ENCODE measurements at places on chromosomes 11 and 22.

- DNase-seq: no peak
Measured at GRCh38 chr11:129146191-129146590, 45.9 kb downstream of the ARHGAP32 start.

GRCh38 chr11:76376746-76377558 is 4.0 kb downstream of the THAP12 start:
- DNase-seq: no peak

DNA sequence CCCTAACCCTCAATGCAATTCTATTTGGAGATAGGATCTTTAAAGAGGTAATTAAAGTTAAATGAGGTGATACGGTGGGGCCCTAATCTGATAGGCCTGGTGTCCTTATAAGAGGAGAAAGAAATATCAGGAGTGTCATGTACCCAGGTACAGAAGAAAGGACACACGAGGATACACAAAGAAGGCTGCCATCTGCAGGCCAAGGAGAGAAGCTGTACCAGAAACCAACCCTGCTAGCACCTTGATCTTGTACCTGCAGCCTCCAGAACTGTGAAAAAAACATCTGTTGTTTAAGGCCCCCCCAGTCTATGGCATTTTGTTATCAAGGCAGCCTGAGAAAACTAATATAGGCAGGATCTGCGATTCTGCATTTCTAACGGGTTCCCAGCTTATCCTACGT is 44.2 kb downstream of the FBXO7 start:
- no peak for DNase-seq

GRCh38 chr22:43455846-43456245 is 44.0 kb downstream of the MPPED1 start:
- no peak for DNase-seq

DNA sequence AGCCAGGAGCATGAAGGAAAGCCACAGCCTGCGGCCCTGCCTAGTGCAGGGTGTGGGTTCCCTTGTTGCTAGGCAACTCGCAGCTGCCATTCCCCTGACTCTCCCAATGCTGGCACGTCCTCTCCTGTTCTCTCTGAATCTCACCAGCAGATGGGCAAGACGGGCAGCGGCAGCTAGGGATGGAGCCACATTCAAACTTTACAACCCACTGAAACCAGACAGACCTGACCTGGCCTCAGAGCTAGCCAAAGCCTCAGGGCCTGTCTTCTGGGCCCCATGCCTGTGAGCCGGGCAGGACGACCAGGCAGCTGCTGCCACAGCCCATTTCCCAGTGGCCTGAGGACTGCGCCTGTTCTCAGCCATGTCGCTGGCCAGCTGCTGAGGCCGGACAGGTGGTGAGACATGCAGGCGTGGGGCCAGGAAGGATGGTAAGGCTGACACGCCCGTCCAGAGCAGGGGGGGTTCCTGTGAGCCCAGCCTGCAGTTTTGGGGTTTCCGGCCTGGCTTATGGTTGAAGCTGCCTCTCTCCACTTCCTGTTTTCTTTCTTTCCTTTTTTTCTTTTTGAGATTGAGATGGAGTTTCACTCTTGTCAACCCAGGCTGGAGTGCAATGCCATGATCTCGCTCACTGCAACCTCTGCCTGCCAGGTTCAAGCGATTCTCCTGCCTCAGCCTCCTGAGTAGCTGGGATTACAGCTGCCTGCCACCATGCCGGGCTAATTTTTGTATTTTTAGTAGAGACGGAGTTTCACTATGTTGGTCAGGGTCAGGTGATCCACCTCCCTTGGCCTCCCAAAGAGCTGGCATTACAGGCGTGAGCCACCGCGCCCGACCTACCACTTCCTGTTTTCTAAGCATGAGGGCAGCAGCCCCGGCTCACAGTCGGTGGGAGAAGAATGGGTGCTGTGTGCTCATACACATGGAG is 4.1 kb downstream of the SUN2 start:
- no peak for DNase-seq

GRCh38 chr11:59730896-59731565 is 17.4 kb upstream of the OR10V1 start:
- no peak for DNase-seq

DNA sequence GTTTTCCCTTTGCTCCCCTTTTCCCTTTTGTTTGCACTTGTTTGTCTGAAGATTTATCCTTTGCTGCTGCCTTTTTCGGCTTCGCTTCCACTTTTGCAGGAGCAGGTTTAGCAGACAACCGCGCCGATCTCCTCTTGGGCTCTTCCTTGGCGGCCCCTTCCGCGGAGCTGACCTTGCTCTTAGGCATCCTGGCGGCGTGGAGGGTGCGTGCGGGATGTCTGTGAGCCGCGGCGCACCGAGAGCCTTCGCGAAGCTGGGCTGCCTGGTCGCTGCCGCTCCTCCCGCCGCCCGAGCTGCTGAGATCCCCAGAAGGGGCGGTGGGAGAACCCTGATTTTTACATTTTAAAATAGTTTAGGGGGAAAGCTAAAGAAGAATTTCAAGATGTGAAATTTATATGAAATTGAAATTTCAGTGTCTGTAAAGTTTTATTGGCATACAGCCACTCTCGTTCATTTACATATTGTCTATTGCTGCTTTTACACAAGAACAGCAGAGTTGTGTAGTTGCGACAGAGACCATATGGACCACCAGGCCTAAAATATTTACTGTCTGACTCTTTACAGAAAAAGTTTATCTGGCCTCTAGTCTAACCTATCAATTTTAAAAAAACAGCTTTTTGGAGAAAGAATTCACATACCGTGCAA is 105.2 kb upstream of the RRM1 start:
- no peak for DNase-seq

DNA sequence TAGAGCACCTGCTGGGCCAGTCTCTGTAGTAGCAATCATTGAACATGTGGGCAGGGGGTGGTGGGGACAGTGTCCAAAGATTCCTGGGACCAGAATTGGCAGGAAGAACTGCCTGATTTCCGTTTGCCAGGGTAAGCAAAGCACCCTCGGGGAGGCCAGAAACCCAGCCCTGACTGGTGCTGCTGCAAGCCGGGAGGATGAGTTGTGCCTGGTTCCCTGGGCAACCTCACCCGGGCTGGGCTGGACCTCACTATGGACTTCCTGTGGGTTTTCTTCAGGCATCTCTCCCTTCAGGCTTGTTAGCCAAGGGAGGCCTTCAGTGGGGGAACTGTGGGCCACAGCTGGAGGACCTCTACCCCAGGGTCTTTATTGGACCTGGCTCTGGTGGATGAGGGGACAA is 8.0 kb upstream of the POU2F3 start:
- no peak for DNase-seq

DNA sequence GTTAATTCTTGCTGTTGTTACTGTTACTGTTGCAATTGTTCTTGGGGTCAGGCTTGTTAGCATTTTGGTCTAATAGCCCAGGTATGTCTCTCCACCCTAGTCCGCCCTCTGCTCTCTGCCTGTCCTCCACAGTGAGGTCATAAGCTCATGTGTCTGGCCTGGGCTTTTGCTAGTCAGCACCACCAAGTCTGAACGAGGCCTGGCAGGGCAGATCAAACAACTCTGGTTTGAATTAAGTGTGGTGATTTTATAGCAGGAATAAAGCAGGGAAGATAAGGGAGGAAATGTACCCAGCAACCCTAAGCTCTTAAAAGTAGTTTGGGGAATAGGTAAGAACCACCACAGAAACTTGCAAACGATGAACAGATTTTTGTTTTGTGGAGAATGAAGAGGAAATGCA is 98.7 kb downstream of the ABTB2 start:
- no peak for DNase-seq

- no peak for DNase-seq
Measured at GRCh38 chr11:109062445-109062844, 359.5 kb upstream of the C11orf87 start.

DNA sequence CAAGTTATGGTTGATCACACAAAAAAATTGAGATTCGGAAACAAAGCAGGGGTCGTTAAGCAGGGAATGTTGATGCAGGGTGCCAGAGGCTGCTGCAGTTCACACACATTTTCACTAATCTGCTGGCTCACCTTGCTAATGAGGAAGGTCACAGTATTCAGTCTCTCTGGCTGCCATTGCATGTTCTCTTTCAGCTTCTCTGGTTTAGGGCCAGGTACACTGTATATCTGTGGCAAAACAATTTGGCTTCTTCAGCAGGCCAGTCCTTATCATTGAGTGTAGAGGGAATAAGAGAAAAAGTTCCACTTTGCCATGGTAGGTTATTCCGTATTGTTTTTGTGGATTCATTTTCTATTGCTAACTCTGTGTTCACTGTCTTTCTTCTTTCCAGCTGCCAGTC is 283.7 kb upstream of the ANO3 start:
- no peak for DNase-seq

DNA sequence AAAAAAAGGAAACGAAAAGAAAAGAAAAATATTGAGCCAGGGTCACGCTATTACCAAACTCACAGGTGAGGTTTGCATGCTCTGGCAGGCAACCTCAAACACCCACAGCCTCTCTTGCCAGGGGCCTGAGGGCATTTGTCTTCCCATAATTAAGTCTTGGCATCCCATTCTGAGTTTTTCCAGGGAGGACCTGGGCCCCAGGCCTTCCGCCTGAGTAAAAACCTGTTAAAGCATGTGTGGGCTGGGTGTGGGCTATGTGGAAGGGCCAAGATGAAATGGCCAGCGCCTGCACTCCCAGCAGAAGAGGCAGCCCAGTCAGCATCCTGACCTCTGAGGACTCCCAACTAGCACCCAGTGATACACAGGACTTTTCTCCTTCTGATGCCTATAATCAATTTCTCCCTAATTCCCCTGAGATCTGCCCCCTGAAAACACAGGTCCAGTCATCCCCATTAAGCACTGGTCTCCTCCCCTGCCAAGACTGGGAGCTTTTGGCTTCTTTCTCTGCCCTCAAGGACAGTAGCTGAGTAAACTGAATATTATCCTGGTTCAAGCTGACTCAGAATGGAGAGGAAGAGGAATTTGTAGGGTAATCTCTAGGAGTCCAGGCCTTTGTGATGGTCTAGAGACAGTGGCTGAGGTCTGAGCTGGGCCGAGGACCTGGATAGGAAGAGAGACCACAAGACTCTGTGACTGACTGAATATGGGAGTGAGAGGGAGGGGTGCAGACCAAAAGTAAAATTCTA is 35.6 kb upstream of the ACER3 start:
- DNase-seq: no peak

DNA sequence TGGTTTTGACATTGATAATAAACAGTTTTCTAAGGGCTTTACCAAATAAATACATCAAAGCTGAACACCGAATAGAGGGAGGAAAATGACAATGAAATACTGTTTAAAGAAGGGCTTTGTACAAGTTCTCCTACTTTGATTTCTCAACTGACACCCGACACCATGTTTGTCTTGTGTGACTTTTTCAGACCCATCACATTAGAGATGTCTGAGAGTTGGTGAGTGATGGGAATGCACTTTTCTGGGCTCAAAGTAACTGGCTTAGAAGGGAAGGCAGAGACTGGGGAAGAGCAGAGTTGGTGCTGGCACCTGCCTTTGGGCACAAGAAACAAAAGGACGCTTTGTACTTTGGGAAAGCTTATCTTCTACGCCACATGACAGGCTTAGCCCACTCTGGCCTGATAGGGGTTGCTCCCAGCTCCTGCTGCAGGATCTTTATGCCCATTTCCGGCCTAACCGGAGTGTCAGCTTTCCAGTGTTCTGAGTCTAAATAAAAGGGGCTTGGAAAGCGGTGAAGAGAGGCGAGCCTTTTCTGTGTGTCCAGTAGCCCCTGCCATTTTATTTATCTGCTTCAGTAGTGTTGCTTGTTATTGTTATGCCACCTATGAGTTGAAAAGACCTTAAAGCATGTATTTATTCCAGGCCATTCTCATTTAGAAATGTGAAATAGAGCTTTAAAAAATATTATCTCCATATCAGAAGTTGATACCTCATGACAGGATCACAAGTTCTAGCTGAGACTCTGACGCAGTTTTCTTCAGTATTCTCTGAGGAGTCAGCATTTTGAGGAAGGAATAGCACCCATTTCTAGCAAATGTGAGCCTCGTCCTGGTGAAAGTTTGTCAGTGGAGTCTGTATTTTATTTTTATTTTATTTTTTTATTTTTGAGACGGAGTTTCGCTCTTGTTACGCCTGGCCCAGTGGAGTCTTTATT is 24.2 kb downstream of the KREMEN1 start:
- no peak for DNase-seq

DNA sequence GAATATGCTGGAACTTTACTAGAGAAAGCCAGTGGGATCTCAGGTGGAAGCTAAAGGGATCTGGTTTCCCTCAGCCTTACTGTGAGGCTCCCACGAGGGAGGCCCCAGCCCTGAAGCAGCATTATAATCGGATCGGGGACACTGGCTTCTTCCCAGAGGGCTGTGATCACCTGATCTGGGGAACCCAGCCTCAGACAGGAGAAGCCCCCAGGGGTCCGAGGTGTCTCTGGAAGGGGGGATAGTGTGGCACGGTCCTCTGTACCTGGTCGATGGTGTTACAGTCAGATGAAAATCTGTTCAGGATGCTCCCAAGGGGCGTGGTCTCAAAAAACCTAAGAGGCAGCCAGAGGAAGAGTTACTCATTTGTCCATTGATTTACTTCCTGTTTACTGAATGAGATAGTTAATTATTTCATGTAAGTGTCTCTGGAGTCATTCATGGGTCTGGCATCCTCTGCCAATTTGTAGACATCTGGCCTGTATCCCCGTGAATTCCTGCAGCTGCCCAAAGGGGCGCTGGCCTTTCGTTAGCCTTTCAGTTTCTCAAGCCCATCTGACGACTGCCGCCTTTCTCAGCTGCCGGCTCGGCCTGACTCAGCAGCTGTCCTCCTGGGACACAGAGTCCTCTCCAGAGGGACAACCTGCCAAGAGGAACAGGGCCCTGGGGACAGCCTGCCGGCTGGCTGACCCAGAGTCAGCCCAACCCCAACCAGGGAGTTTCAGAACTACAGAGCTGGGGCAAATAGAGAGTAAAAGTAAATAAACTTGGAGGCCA is 17.0 kb upstream of the KCNJ11 start:
- DNase-seq: no peak

- no peak for DNase-seq
Measured at GRCh38 chr11:120652705-120653335, 141.3 kb downstream of the GRIK4 start.

GRCh38 chr11:10398525-10398924 is 56.5 kb upstream of the AMPD3 start:
- no peak for DNase-seq

- DNase-seq: no peak
Measured at GRCh38 chr11:67056267-67057204, at the start of gene RHOD. RHOD (plus strand) TSS chr11:67056847; CDS start chr11:67056903, 56 bp downstream.

GRCh38 chr11:95345651-95346050 is 114.6 kb upstream of the SESN3 start:
- DNase-seq: no peak

- no peak for DNase-seq
Measured at GRCh38 chr11:119099711-119100110, 1.9 kb downstream of the DPAGT1 start.

GRCh38 chr11:88626216-88626615 is 288.7 kb upstream of the CTSC start:
- DNase-seq: no peak

GRCh38 chr11:64876835-64877341 is 1.5 kb downstream of the EHD1 start:
- no peak for DNase-seq

- DNase-seq: no peak
Measured at GRCh38 chr11:76216536-76217325, 10.4 kb upstream of the WNT11 start.

DNA sequence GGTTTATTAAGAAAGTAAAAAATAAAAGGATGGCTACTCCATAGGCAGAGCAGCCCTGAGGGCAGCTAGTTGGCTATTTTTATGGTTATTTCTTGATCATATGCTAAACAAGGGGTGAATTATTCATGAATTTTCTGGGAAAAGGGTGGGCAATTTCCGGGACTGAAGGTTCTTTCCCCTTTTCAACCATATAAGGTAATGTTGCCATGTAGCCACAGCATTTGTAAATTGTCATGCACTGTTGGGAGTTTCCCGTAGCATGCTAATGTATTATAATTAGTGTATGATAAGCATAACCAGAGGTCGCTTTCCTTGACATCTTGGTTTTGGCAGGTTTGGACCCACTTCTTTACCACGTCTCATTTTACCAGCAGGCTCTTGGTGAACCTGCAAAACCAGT is 610.4 kb upstream of the B3GAT1 start:
- no peak for DNase-seq
